ENCODE measurements at places on chromosomes 7 and 10.
A peak's percentile ranks its signal among the peaks of the same experiment; 100 is the strongest.

DNA sequence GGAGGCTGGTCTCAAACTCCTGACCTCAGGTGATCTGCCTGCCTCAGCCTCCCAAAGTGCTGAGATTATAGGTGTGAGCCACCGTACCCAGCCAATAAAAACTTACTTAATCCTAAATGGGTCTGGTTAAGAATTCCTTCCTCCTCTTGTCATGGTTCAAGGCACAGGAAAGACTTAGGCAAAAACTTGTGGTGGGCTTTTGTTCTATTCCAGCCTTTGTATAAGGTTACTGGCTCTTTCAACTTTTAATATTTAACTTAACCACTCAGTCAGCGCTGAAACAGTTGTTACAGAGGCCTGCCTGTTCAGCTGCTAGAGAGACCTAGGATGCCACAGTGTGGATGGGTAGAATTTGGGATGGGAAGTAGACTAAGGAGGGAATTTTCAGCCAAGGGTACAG lies 28.1 kb upstream of the GARS1 start:
- no peak for DNase-seq

GRCh38 chr7:12434012-12434642 lies 30.5 kb upstream of the VWDE start:
- DNase-seq, result no peak

DNA sequence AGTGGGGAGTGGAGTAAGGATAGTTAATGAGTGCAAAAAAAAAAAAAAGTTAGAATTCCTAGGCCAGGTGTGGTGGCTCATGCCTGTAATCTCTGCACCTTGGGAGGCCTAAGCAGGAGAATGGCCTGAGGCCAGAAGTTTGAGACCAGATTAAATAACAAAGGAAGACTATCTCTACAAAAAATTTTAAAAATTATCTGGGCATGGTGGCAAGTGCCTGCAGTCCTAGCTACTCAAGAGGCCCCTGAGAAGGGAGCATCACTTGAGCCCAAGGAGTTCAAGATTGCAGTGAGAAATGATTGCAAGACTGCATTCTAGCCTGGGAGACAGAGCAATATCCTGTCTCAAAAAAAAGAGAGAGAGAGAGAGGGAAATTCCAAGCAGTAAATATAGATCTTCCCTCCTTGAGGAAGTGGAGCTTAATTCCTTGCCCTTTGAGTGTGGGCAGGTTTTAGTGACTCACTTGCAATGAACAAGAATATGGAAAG lies 19.5 kb upstream of the CSTF2T start:
- DNase-seq, result no peak

DNA sequence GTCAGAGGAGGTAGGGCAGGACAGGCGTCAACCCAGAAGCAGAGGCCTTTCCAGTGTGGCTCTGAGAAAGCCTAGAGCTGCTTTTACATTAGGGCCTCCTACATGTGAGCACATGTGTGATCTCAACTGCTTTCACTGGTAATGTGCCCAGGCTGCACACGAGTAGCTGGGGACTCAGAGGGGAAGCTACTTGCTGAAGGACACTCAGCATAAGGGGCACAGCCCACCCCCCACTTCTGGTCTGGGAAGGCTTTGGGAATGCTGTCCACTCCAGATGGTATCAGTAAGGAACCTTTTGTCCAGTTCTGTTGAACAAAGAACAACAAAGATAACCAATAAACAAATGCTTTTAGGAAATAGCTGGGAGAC lies 18.9 kb downstream of the PRF1 start:
- no peak for DNase-seq

GRCh38 chr7:25929448-25929847 lies 222.6 kb upstream of the NFE2L3 start:
- DNase-seq, result no peak

GRCh38 chr7:140597428-140597949 lies 43.1 kb downstream of the DENND2A start:
- no peak for DNase-seq

DNA sequence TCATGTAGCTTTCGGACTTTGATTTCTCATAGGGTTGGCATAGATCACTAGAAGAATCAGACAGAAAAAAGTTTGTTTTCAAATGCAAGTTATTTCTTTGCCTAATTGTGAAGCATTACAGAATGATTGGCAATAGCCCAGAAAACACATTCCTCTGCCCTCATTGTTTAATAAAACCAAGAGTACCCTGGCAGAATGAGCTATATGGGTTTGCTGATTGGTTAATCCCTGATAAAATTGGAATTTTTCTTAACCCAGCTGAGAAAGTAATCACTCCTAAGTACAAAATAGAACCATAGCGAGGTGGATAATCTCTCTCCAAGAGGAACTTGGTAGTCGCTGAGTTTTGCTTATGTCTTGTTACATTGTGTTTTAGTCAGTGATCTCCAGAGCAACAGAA lies 30.9 kb upstream of the CREB5 start:
- no peak for DNase-seq

DNA sequence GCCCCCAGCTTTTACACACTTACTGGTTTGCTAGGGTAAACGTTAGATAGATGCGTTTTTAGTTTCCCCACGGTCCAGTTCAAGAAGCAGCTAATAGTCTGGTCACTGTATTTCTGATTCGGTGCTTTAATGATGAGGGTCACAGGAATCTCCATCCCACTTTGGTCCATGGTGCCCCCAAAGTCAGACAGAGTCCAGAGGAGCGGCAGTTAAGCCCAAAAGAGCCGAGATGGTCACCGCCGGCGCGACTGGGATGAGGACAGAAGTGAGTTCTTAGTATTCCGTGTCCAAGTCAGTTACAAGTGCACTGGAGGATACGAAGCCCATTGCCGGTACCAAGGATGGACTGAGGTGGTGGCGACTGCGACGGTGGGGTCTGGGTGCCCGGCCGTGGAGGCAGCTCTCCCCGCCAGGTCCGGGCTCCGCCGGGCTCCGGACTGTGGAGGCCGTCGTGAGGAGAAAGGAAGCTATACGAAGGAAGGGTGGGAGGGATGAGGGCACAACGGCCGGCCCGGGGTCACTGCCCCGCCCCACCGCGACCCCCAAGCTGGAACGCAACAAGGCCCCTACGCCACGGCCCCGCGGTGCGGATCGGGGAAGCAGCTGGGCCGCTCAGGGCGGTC lies 663 bp downstream of the HERPUD2 start:
- DNase-seq, result peak; percentile 35

- DNase-seq, result no peak
These were observed 67.3 kb downstream of the DIP2C start for GRCh38 chr10:621981-622740.

DNA sequence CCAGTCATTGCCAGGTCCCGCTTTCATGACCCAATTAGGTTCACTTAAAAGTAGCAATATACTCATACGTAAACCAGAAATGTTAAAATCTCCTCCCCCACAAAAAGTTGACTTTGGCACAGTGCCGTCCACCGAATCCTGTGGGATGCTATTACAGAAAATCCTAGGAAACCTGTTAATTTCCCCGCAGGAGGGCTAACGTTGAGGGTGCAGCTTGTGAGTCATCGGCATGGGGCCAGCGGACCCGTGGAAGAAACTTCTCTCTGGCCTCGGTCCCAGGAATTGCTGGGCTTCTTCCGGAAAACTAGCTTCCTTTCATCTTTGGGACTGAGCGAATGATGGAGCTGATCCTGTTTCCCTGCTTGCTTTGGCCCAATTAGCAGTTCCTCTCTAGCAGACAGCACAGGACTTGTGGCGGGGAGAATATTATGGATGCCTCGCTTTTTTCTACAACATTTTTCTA lies 13.5 kb downstream of the CRYGN start:
- DNase-seq, result peak; percentile 94

DNA sequence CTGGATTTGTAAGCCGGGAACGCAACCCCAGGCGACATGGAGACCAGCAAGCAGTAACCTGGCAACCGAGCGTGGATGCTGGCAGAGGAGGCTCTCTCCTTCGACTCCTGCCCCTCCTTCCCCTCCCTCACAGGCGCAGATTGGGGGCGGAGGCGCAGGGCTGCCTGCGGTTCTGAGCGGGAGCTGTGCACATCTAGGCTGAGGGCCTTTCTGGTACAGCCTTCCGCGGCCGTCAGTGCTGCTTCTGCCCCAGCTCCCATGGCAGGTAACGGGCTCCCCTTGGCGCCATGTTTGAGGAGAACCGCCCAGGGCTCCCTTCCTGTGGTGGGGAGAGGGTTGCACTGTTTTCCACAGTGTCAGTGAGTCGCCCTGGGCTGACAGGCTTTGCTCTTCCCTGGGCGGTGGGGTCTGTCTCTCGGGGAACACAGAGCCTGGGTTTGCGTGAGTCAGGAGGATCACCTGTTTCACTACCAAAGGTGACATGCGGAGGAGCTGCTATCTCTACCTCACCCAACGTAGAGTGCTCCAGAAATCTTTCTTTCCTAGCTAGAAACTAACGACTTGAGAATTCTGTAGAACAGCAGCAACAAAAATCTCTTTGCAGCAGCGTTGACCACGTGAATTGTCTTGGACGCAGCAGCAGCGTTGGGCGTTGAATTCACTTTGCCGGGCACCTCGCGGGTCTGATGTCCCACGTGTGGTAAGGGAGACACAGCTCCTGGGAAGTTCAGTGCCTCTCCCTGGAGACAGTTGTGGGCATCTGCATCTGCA lies 154.8 kb upstream of the COBL start:
- no peak for DNase-seq

GRCh38 chr10:17094844-17095243 lies 34.8 kb downstream of the CUBN start:
- no peak for DNase-seq

- no peak for DNase-seq
These were observed 240.5 kb downstream of the GLI3 start for GRCh38 chr7:41996381-41997035.

GRCh38 chr10:97564776-97565175 lies 7.8 kb upstream of the ANKRD2 start:
- DNase-seq, result no peak

GRCh38 chr10:75408911-75409885 lies 7.6 kb upstream of the ZNF503 start:
- peak; percentile 75 for DNase-seq

GRCh38 chr7:146862415-146862814 lies 745.8 kb downstream of the CNTNAP2 start:
- no peak for DNase-seq

DNA sequence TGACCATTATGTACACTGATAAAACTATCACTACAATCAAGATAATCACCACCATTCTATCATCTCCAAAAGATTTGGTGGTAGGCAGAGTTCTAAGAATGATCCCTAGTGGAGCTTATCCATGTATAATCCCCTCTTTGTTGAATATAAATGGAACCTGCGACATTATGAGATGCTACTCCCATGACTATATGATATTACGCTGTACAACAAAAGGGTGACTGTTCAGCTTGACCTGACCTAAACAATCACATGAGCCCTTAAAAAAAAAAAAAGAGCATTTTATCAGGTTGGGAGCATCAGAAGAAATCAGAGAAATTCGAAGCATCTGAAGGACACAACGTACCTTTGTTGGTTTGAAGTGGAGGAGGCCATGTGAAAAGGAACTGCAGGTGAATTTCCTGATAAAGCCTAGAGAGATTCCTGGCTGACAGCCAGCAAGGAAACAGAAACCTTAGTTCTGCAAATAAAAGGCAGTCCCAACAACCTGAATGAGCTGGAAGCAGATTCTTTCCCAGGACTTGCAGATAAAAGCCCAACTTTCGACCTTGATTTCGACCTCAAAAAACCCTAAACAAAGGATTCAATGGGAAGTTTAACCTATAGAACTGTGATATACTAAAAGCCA lies 270.7 kb downstream of the ADRA2A start:
- no peak for DNase-seq

GRCh38 chr10:24299578-24300260 lies 90.8 kb downstream of the KIAA1217 start:
- DNase-seq, result no peak

DNA sequence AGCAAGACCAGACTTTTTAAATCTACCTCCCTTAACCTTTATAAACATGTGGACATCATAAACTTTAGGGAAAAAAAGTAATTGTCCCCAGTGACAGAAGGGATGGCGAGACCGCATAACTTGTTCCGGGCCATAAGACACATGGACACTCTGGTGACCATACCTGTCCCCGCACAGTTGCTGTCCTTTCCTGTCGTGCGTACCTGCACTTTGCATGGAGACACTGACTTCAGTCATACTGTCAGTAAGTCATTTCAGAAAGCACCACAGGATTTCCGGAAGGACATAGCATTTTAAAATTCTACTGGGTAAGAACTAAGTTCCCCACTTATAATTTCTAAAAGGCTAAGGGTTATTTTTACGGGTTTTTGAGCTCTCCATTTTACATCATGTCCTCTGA lies 120.9 kb downstream of the CREB5 start:
- no peak for DNase-seq

- peak; percentile 73 for DNase-seq
These were observed 18.2 kb downstream of the CYP17A1 start for GRCh38 chr10:102819054-102819453.

Data from tibial artery (tissue), 4 donors.